ENCODE measurements at places on chromosomes 6 and 20. TPM values are rescaled to one million over a fixed set of nuclear protein-coding genes. Genes with fewer than 3 reads are reported as not detected.

Gene LAMA5
- total RNA-seq, result 186 TPM

- DNase-seq, result no peak
Observed at GRCh38 chr6:160972111-160972510, 19.5 kb upstream of the MAP3K4 start.

- DNase-seq, result no peak
Observed at GRCh38 chr20:57393321-57394120, 2.3 kb downstream of the RBM38 start.

Gene KIAA1755
- total RNA-seq, result 0.88 TPM

Gene SLC22A16
- not detected for total RNA-seq

GRCh38 chr6:65452333-65452732 lies 254.7 kb downstream of the EYS start:
- DNase-seq, result no peak

Gene EDN1
- 11.1 TPM for total RNA-seq

Gene VPS16
- total RNA-seq, result 38.2 TPM

Gene CABLES2
- 3.9 TPM for total RNA-seq

- DNase-seq, result no peak
Observed at GRCh38 chr20:51767867-51768758, at the start of gene ATP9A. Gene ATP9A (minus strand): TSS chr20:51768390. CDS start chr20:51768369, 21 bp downstream.

Gene SLC17A9
- 1.1 TPM for total RNA-seq
